Glomerular endothelial cell (primary cell): ENCODE measurements at places on chromosomes 3 and 15. TPM values are rescaled to one million over a fixed set of nuclear protein-coding genes. Genes with fewer than 3 reads are reported as not detected.

The KCNH8 gene
- not detected in 2 replicates for total RNA-seq

The CA12 gene
- total RNA-seq, result 4.9 and 5.5 TPM in 2 replicates

The CIDEC gene
- not detected in 2 replicates for total RNA-seq

The AP4E1 gene
- total RNA-seq, result 4.7 and 5.7 TPM in 2 replicates

The CHDH gene
- total RNA-seq, result 0.06 and 0.82 TPM in 2 replicates

The MYLK gene
- total RNA-seq, result 57.8 and 91.7 TPM in 2 replicates

The CDC25A gene
- 2.7 and 9.7 TPM in 2 replicates for total RNA-seq

The CADM2 gene
- not detected in 2 replicates for total RNA-seq

The C3orf85 gene
- not detected in 2 replicates for total RNA-seq

The MESP2 gene
- total RNA-seq, result 0.15 TPM in 1 of 2 replicates, not detected in the other

The THSD4 gene
- total RNA-seq, result 110 and 134 TPM in 2 replicates

The IMPG2 gene
- total RNA-seq, result 0.34 and 0.99 TPM in 2 replicates

The SATB1 gene
- total RNA-seq, result 13.3 and 13.5 TPM in 2 replicates

The TEX55 gene
- not detected in 2 replicates for total RNA-seq

The SLCO3A1 gene
- 2.8 and 7.0 TPM in 2 replicates for total RNA-seq

The VPS8 gene
- 31.7 and 48.2 TPM in 2 replicates for total RNA-seq

The APOD gene
- total RNA-seq, result 2.8 and 8.6 TPM in 2 replicates

The GOLGA6B gene
- not detected in 2 replicates for total RNA-seq

The ACTC1 gene
- not detected in 2 replicates for total RNA-seq

The SAMMSON gene
- not detected in 2 replicates for total RNA-seq

The SKIL gene
- total RNA-seq, result 22.3 and 59.8 TPM in 2 replicates

The MED12L gene
- total RNA-seq, result 0.05 and 0.29 TPM in 2 replicates

The AP3S2 gene
- 31.4 and 33.1 TPM in 2 replicates for total RNA-seq

The HCN4 gene
- 0.06 and 0.19 TPM in 2 replicates for total RNA-seq
